ENCODE measurements at places on chromosomes 6 and 20.

- DNase-seq, result no peak
Measured at GRCh38 chr20:51860111-51860882, 58.0 kb upstream of the SALL4 start.

DNA sequence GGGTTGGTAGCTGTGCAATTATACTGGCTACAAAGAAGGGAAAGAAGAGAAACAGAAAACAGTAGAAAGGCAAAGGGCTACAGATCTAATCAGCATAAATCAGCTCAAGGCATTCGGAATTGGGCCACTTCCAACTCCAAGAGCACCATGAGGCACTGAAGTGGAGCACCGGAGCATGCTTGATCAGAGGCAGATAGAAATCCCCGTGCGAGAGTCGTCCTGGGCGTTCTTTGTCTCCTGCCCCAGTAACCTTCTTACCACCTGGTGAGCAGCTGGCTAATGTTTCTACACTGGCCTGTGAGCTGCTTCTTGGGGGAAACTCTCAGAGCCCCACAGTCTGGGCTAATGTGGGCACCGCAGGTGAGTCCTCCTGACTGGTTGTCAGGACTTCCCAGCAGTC is 16.7 kb downstream of the NEDD9 start:
- DNase-seq, result no peak

DNA sequence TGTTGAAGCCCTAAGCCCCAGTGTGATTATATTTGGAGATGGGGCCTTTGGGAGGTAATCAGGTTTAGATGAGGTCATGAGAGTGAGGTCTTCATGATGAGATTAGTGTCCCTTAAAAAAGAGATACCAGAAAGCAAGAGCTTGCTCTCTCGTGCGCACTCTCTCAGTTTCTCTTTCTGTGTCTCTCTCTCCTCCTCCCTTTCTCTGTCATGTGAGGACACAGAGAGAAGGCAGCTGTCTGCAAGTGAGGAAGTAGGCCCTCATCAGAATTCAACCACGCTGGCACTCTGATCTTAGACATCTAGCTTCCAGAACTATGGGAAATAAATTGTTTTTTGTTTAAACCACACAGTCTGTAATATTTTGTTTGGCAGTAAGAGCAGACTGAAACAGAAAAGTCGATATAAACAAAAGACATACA is 180.5 kb downstream of the IBTK start:
- no peak for DNase-seq

DNA sequence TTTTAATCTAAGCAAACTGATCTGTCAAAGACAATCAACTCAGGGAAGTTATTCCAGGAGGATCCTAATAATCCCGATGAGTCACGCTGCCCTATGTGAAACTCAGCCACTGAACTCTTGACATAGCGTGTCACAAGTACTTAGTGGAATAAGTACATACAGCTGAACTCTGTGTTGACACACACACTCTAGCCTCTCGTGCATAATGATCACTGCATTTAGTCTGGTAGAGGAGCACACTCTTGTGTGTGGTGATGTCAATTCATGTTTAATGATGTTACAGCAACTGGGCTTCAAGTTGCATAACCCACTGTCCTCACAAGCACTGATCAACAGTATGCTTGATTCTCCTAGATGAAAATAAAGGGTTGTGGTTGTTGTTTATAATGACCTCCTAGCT is 148.3 kb downstream of the HACE1 start:
- DNase-seq, result no peak

DNA sequence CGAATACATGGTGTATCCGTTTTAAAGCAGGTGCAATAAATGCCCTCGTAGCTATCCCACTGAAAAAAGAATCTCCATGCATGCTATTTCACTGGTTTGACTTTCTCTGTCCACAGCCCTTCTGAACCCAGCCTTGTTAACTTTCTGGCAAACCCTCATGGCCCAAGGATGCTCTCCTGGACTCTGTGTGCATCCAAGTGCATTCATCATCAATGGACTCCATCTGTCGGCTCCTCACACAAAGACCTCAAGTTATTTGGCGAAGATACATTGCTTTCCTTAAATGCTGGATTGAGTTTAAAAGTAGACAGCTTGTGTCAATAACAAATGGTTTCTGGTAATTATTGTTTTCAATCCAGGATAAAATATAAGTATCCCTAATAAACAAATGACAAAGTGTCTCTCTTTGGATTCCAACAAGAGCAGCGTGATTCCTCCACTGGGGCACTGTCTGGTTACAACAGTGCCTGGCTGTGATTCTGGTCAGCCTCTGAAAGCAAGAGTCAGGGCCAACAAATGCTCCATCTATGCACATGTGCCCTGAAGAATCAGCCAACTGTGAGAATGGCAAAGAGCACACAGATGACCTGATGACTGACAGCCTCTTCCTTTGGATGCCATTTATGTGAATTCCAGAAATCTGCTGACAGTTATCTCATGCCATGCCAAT is 55.7 kb downstream of the FYN start:
- no peak for DNase-seq

GRCh38 chr6:146410851-146411595 is 132.6 kb upstream of the RAB32 start:
- DNase-seq, result no peak

DNA sequence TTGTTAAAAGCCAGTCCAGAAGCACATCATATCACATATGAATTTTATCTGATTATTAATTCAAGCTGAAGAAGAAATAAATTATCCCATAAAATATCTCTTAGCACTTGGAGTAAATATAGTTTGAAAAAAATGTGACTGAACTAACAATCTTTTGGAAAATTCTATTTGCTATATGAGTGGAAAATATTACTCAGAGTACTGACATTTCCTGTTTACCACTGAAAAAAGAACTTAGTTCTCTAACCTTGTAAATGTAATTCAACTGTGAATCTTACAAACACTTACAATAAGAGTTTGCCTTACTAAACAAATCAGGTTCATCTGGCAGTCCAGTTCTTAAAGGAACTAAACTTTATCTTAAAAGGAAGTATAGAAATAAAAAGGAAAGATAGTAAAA is 44.2 kb downstream of the MOXD1 start:
- no peak for DNase-seq

- DNase-seq, result no peak
Measured at GRCh38 chr20:6075428-6076219, 21.8 kb upstream of the LRRN4 start.

GRCh38 chr6:5260111-5260620 is 584 bp downstream of the LYRM4 start:
- no peak for DNase-seq

GRCh38 chr6:37454420-37455140 is 21.6 kb downstream of the CMTR1 start:
- no peak for DNase-seq

DNA sequence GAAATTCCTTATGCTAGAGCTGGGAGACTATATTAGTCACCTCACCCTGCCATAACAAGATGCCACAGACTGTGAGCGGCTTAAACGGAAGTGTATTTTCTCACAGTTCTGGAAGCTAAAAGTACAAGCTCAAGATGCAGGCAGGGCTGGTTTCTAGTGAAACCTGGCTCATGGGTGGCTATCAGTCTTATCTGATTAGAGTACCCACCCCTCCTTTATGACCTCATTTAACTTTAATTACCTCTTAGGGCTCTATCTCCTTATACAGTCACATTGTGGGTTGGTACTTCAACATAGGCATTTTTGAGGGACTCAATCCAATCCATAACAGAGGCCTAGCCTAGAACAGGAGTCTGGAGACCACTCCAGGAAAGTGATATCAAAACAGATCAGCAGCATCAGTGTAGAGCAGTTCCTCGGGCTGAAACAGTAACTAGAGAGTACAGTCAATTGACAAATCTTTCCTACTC is 2.3 kb upstream of the SNRNP48 start:
- DNase-seq, result no peak

GRCh38 chr6:152218887-152219286 is 411.4 kb downstream of the ESR1 start:
- DNase-seq, result no peak

DNA sequence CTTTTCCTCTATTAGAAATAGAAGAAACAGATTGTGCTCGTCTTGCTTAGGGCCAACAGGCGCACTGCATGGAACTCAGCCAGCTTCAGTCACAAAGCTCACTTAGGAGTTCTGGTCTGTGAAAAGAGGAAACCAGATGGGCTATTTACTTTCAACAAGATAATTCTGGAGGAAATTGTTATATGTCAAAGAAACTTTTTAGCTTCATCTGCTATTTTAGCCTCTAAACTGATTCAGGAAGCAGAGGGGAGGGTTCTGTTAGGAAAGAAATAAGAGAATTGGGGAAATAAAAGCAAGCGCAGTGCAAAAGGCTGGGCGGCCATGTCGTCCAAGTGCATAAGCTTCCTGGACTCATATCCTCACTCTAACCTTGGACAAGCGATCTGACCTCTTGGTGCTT is 21.3 kb downstream of the PRKN start:
- DNase-seq, result no peak
